Fibroblast of the conjunctiva (primary cell): ENCODE measurements at places on chromosomes 3 and 15.

GRCh38 chr15:96849271-96849900 is 518.9 kb downstream of the NR2F2 start:
- DNase-seq = no peak

GRCh38 chr3:78023257-78023656 is 983.4 kb downstream of the ROBO2 start:
- no peak for DNase-seq

DNA sequence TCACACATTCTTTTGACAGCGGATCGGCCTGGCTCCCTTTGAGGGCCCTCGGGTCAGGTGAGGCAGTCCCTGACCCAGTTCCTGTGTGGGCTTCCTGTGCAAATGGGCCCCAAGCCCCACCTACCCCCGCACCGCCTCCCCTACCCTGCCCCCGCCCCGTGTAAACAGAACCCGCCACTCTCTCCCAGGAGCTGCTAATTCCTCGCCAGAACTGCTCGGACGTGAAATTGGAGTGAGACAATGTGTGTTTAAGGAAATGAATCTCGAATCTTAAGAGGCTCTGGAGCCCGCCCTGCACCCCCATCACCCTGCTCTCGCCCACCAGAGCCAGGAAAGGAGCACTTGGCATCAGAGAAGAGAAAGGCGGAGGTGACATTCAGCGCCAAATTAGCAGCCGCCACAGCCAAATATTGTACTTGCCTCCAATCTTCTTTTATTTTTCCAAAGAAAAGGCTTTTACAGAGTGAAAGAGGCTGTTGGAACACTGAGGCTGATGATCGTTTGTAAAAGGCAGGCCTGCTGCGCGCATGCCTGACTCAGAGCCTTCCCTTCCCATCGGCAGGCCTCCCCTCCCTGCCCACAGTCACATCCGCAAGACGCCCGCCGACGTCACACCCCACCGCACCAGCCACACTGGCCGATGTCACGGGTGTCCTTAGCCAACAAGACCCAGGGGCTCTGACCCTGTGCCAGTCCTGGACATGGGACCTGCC is 53.1 kb downstream of the CACNA2D2 start:
- DNase-seq = no peak

GRCh38 chr3:28308196-28308595 is 40.3 kb upstream of the ZCWPW2 start:
- no peak for DNase-seq

- no peak for DNase-seq
Measured at GRCh38 chr3:67484085-67484484, 170.3 kb downstream of the SUCLG2 start.

DNA sequence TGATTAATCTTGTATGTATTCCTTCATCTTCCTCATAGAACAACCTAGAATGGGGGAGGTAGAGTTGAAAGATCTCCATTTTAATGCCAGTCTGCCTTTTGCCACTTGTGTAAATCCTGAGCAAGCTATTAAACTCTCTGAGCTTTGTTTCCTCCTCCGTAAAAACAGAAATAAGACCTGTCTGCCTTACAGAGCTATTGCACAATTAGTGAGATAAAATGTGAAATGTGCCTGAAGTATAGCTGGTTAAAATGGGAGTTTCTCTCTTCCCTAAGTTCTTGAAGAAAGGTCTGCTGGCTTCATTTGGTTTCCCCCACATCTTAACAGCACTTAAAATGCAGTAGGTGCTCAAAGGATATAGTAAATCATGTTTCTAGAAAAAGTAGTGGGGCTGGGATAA is 19.0 kb downstream of the ALDH1A2 start:
- no peak for DNase-seq

GRCh38 chr3:41893977-41894376 is 67.9 kb downstream of the ULK4 start:
- peak; percentile 47 for DNase-seq

DNA sequence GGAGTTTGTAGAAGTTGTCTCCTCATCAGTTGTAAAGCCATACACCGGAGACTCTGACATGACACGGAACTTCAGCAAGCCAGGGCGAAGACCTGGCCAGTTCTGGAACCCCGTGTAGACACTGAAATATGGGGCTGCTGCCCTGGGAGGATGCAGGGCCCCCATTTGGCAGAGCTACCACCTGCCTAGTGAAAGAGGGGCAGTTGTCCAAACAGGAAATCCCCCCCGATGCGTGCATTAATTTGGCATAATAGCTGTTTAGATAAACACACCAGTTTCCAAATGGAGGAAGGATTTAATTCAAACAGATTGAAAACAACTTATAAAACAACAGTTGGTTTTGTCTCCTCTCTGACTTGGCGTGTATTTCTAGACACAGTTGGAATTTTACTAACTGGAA is 357.2 kb downstream of the GABRG3 start:
- DNase-seq = no peak

DNA sequence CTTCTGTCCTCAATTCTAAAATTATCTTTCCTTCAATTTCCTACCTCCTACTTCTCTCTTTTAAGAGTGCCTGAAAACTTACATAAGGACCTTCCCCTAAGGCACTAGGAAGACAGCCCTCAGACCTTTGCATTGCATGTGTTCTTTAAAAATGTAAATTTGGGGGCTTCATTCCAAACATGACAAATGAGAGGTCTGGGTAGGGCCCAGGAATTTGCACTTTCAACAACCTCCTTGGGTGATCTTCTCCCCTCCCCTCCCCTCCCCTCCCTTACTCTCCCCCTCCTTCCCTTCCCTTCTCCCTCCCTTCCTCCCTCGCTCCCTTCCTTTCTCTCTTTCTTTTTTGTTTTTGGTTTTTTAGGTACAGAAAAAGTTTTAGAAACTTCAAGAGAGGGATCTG is 18.7 kb downstream of the USF3 start:
- DNase-seq = no peak

GRCh38 chr3:14403619-14404155 is 1.3 kb downstream of the SLC6A6 start:
- DNase-seq = no peak
